ENCODE measurements at places on chromosomes 7 and 10. TPM values are rescaled to one million over a fixed set of nuclear protein-coding genes. Genes with fewer than 3 reads are reported as not detected.

The THAP5 gene
- 19.1 TPM for total RNA-seq

The FGFR2 gene
- not detected for total RNA-seq

DNA sequence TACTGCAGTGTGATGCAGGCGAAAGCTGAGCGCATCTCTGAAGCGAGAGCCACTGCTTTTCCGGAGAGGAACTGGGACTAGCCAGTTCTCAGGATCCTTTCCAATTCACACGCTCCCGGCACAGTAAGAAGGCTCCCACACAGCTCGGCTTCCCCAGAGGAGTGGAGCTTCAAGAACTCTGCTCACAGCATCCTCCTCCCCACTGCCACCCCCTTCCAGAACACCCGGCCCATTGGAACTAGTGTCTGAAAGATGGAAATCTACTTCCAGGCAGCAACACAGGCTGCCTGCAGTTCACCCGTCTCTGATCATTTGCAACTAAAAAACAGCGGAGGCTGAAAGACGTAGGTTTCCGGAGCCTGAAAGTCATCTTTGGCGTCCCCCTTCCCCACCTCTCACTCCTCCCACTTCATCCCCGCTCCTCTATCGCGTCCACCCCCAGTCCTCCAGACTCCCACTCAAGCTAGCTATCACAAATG, at the start of gene DGKB:
DGKB (minus strand) TSS at position 163 of the 479 bp plus-strand sequence.
- DNase-seq = no peak
- no peak within 1 kb of the TSS for H3K27ac ChIP-seq
- no peaks in the 10 kb centered on the region for H3K27me3 ChIP-seq
- no peaks in the 10 kb centered on the region for H3K4me1 ChIP-seq
- no peak within 1 kb of the TSS for H3K4me3 ChIP-seq

GRCh38 chr10:2791774-2792443, 275.4 kb upstream of the PFKP start:
- no peaks in the 10 kb centered on the region for H3K36me3 ChIP-seq
- no peak overlapping the region for H3K27ac ChIP-seq
- DNase-seq = peak; percentile 26
- H3K27me3 ChIP-seq = no peaks in the 10 kb centered on the region
- no peaks in the 10 kb centered on the region for H3K4me1 ChIP-seq
- no peak overlapping the region for H3K4me3 ChIP-seq

GRCh38 chr10:62813981-62814380, 2.2 kb downstream of the EGR2 start:
- no peaks in the 10 kb centered on the region for H3K36me3 ChIP-seq
- H3K4me3 ChIP-seq = no peak overlapping the region
- no peak overlapping the region for H3K27ac ChIP-seq
- peaks cover 48% of the 10 kb centered on the region for H3K4me1 ChIP-seq

DNA sequence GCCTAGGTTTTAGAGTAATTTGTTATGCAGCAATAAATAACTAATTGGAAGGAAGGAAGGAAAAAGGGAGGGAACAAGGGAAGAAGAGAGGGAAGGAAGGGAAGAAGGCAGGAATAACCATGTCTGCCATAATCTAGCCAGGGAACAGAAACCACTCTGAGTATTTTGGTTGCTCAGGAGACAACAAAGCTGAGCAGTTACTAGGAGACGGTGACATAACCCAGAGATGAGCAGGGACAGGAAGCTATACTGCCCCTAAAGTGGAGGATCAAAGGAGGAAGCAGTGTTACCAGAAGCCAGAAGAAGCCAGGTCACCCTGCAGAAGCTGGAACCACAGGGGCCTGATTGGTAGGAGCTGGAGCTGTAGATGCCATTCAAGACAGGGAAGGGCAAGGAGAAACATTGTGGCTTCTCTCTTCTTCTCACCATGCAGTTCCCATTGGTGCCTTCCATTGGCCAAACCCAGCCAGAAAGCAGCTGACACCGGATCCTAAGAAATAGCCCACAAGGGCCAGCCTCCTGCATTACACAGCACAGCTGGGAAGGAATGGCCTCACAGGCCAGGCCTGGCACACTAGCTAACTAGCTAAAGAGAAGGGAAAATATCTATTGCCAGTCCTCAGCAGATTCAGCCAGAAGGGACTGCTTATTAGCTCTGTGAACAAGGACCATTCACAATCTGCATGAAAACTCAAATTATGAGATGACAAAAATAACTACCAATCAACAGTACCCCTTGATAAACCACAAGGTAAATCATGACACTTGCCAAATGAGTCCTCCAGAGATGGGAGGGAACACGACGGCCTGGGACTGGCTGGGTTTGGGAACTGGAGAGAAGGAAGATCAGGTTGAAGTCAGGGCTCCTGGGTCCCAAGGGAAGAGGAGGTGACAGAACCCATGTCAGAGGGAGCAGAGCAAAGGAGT, 184.5 kb upstream of the NFE2L3 start:
- H3K27ac ChIP-seq = no peak overlapping the region
- H3K36me3 ChIP-seq = no peaks in the 10 kb centered on the region
- DNase-seq = no peak
- no peak overlapping the region for H3K4me3 ChIP-seq

Data from natural killer cell (primary cell).